ENCODE measurements at places on chromosomes 2 and 18. TPM values are rescaled to one million over a fixed set of nuclear protein-coding genes. Genes with fewer than 3 reads are reported as not detected.

The CCDC102B gene
- total RNA-seq = 0.49 TPM

The BCL11A gene
- total RNA-seq = 0.13 TPM

The CDH19 gene
- not detected for total RNA-seq

The MBOAT2 gene
- 7.3 TPM for total RNA-seq

The ORC2 gene
- 14.6 TPM for total RNA-seq

The RGPD4 gene
- not detected for total RNA-seq

The CNDP1 gene
- total RNA-seq = not detected

The RNF125 gene
- total RNA-seq = 3.5 TPM

The NIFK gene
- total RNA-seq = 54.8 TPM

The DNAH7 gene
- total RNA-seq = not detected

The CCBE1 gene
- total RNA-seq = 3.5 TPM

The REG1B gene
- not detected for total RNA-seq

The IFIH1 gene
- total RNA-seq = 24.5 TPM

The NDUFAF7 gene
- 8.5 TPM for total RNA-seq

The VRK2 gene
- 39.2 TPM for total RNA-seq

The TMEM17 gene
- 1.4 TPM for total RNA-seq
